ENCODE measurements at places on chromosomes 4 and X.
A peak's percentile ranks its signal among the peaks of the same experiment; 100 is the strongest.

DNA sequence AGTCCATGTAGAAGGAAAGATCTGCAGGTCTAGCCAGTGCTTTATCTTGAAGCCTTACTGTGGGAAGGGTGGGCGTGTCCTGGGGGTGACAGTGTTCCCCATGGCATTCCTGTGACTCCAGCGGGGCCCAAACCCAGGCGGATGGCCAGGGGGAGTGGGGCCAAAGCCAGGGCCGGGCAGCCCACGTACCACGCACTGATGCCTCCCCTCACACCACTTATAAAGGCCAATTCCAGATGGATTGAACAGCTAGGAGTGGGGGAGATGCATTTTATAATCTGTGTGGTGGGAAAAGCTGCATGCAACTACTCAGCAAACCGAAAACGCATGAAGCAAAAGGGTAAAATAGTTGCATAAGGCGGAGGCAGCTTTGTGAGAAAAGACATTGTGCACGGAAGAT, 36.4 kb downstream of the NELFA start:
- DNase-seq, result no peak

GRCh38 chrX:13864264-13864663, 47.4 kb upstream of the GPM6B start:
- DNase-seq, result no peak

DNA sequence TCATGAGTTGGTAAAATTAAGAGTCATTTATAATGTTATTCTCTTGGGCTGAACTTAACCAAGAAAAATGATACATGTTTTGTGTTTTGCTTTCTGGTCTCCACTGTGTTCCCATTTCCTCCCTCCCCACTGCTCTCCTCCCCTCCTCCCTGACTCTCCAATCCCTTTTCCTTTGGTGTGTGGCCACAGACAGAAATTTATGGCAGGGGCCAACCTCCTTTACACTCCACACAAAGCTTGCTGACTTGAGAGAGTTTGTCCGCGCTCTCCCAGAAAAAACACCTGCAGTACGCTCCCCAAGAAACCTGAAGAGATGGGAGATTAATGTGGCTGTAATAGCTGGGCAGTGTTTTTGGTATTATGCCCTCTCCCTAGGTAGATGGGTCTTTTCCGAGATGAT, 88.9 kb downstream of the ALPK1 start:
- DNase-seq, result no peak

DNA sequence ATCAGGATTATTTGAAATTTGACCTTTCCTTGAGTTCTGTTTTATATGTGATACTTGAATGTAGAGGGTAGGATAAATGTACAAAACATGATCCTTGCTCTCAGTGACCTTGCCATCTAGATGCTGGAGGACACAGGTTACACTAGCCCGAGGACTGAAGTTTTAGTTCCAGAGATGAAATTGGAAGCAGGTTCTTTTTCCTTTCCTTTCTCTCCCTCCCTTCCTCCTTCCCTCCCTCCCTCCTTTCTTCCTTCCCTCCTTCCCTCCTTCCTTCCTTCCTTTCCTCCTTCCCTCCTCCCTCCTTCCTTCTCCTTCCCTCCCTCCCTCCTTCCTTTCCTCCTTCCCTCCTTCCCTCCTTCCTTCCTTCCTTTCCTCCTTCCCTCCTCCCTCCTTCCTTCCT, 54.3 kb downstream of the LRRC66 start:
- no peak for DNase-seq

GRCh38 chr4:157888281-157888680, 284.5 kb downstream of the GASK1B start:
- DNase-seq, result no peak

GRCh38 chr4:173332021-173332487, 2.1 kb downstream of the HMGB2 start:
- DNase-seq, result peak; percentile 27

GRCh38 chr4:8652181-8653078, 59.9 kb downstream of the CPZ start:
- DNase-seq, result no peak

DNA sequence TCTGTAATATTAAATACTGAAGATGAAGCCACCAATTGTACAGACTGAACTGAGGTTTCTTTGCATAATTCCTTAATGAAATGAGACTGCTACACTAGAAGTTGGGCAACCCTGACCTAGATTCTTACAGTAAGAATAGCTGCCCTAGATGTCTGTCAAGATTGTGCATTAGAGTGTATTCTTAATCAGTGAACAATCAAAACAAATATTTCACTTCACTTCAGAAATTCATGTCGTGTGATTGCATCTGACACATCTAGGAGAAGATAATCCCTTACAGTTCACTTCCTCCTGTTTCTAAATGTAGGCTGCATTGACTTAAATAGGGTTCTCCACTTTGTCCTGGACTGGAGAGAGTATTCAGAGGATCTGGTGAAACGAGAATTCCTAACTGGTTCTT, 283.1 kb downstream of the HNRNPD start:
- no peak for DNase-seq

DNA sequence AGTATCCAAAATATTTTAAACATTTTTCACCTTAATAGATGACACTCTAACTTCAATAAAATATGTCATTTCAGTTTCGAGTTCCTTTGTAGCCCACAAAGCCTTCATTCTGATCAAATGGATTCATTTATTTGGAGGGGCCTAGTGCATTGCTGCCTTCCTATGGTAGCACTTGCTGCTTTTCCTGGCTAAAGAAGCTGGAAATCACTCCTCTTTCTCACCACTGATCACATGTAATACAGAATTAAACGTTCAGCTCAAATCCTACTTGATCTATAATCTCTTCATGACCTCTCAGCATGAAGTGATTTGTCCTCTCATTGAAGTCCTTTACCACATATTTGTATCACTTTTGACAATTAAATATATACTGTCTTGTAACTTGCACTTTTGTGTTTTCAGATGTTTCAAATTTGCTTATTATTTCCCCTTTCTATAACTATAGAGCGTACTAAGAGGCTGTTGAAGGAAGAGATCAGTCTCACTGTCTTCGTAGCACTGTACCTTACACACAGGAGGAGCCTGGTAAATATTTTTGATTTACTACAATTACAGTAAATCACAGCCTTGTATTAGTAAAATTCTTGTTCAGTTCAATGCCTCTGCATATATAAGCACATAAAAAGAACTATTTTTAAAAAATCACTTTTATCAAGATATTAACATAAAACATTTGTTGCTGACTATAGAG, 555 bp downstream of the CFI start:
- DNase-seq, result no peak

DNA sequence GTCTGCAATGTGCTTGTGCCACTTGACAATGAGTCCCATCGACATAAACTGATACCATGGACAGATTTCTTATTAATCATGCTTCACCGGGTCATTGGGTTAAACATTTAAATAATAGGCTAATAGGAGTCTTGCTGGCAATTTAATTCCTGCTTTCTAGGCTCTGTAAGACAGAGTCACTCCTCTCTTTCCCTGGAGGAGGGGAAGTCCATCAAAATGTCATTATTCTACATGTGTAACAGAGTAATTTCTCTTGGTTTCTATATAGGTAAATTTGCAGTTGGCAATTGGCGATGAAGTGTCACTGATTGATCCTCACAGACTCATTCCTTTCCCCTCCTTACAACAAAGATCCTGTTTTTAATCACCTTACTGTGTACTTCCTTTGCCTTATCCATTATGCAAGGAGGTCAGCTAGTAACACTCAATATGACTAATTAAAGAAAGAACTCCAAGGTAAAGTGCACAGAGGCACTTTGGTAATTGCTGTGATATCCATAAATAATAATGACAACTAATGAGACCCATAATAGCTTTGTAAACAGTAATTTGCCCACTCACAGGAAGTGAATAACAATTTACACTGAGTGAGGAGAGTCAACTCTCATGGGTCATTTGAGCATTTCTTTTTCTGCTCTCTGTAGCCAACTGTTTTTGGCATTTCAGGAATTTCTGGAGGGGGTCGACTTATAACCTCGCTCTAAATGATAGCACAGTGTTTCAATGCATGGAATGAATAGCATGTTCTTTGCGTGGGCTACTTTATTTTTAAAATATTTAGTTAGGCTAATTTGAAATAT, 184.0 kb downstream of the UGT8 start:
- no peak for DNase-seq

- DNase-seq, result no peak
These were observed 603.7 kb downstream of the GRXCR1 start for GRCh38 chr4:43496188-43496587.

DNA sequence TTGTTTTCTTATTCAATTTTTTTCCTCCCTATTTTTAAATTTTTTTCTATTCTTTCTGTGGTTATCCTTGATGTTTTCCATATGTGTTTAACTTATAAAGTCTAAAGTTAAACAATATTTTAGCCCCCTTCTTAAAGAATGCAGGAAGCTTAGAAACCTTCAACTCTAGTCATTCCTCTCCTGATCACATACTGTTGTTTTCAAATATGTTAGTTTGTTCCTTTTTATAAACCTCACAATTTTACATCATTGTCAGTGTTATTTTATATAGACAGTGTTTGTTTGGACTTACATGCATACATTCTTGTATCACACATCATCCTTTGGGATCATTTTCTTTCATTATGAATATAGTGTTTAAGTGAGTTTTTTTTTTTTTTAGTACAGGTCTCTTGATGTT, 31.6 kb downstream of the KANTR start:
- no peak for DNase-seq

- DNase-seq, result no peak
These were observed 103.3 kb upstream of the RBPJ start for GRCh38 chr4:26217481-26217880.

DNA sequence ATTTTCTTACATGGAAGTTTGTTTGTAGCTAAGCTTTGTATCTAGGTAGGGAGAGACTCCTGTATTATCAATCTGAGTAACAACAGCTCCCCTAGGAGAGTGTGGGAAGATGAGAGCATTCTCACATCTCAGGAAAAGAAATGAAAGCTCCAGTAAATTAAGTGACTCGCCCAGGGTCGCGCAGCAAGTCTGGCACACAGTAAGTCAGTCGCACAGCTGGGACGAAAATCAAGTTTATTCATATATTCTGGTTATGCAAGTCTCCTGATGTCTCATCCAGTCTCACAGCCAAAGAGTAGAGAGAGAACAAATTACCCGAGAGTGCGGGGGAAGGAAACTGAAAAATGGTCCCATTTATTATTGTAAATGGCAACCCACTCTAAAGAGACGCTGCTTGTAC, 216.1 kb downstream of the STK32B start:
- no peak for DNase-seq

GRCh38 chr4:154618708-154619315, 6.4 kb upstream of the FGG start:
- DNase-seq, result peak; percentile 67

GRCh38 chrX:8629871-8630270, 102.1 kb downstream of the ANOS1 start:
- DNase-seq, result peak; percentile 73

GRCh38 chr4:16001484-16001858, 38.5 kb upstream of the FGFBP2 start:
- DNase-seq, result peak; percentile 84

DNA sequence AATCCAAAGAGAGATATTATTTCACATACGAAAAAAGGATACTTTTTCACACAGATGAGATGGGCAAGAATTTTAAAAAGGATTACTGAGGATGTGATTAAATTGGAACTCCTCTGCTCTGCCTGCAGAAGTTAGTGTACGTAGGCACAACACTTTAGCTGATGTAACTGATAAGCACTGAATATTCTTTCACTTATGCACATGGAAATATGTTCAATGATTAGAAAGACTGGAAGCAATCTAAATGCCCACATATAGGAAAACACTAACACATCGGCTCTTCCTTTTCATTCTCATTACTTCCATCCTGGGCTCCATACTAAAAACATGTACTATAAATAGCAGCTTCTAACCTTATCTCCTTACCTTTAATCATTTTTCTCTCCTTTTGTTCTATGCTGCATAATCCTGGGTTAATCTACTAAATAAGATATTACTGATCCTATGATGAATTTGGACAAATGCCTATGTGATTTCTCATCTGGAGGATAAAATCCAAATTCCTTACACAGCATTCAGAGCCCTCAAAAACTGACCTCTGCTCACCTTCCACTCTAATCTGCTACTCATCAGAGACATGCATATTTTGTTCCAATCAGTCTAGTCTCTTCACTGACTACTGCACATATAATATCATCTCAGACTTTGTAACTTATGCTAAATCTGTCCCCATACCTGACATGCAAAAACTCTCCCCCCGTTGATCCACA, 197.8 kb downstream of the PDGFC start:
- DNase-seq, result peak; percentile 61

- DNase-seq, result no peak
These were observed 71.0 kb downstream of the TSC22D3 start for GRCh38 chrX:107704587-107704986.

GRCh38 chr4:121195649-121196048, 31.5 kb upstream of the TNIP3 start:
- no peak for DNase-seq

DNA sequence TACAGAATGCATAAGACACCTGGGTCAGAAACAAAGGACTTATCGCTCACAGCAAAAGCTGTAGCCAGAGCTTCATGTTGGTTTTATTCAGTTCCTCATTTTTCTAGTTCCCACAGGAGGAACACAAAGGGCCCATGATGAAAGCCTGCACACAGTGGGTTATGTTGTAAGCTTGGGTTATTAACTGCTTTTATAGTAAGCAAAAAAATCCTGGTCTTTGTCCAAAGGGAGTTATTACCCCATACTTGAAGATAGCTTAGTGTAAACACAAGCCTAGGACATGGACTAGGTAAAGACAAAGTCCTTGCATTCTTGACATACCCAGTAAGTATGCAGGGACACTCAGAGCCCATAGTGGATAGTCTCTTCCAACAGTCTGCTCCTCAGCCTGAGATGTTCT, 11.7 kb downstream of the BBS12 start:
- DNase-seq, result no peak

DNA sequence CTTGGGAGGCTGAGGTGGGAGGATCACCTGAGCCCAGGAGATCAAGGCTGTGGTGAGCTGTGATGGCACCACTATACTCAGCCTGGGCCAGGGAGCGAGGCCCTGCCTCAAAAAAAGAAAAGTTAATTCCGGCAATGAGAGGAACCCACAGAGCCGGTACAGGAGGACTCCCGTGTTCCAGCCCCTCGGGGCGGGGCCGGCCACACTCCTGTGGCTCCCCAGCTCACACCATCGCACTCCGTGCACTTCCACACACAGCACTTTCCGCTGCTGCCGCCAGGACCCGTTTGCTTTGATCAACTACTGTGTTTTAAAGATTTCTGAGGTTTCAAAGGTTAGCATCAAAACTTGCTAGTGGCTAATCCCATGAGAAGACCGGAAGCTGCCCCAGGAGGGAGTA, 171.7 kb downstream of the AFAP1 start:
- DNase-seq, result no peak

DNA sequence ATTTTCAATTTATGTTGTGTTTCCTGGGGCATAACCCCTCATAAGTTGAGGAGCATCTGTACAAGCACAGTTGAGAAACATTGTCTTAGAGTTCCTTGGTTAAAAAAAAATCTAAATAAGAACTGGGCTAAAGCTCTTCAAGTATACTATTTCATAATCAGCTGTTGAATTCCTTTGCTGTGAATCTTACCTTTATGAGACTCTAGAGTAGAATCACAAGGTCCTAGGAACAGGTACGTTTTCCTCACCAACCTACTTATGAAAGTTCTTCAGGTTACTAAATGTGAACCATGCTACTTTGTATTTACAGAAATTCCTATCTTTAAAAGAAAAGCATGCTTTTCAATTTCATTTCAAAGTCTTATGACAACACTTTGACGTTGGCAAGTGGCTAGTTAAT, 20.9 kb upstream of the SOD3 start:
- DNase-seq, result no peak

GRCh38 chrX:6898371-6898770, 249.1 kb upstream of the STS start:
- no peak for DNase-seq
